ENCODE measurements at places on chromosomes 13 and 19.

DNA sequence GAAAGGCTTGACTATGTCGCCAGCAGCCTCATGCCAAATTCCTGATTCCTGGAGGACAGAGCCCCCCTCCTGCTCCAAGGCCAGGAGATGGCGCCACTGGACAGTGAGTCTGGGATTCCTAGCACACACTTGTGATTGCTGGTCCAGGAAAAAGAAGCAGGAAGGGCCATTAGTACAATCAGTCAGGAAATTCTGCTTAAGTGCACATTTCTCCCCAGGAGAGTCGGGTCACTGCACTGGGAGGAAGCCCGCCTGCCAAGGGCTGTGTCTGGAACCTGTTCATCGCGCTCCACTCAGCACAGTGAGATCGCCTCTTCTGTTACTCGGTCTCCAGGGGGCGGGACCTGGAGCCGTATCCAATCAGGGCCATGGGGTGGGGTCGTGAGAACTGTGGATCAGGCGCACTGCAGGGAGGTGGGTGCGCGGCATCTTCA is 65.1 kb downstream of the ZNF823 start:
- DNase-seq: no peak

DNA sequence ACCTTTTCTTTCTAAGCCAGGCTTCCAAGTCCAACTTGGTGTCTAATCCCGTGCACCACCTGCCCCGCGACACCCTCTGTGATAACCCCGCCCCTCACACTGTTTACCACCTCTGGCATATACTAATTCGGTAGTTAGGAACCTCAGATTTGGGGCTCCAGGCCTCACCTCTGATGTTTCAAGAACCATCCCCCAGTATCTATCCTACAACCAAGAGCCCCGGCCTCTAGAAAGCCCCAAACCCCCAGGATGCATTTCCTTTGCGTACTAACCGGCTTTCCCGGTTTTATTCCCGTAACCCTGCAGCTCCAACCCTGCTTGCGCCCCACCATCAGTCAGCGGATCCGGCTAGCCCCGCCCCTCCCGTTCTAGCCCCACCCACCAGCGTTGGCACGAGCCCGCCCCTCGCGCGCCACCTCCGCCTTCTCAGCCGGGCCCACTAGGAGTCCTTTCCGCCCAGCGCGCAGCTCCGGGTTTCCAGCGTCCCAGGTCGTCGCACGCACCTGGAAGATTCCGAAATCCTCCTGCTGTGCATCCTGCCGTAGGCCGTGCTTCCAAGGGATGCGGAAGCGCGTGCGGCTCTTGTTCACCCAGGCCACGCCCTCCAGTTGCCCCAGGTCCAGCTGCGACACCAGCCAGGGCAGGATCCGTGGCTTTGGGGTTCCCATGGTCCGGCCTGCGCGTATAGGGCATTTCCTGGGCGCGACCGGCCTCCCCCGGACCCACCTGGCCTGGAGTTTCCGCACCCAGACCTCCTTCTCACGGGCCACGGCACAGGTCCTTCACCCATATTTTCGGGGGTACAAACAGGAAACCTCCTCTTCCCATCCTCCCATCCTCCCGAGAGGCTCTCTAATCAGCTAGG is 1.3 kb downstream of the IRF3 start:
- DNase-seq: peak; percentile 47

GRCh38 chr13:43356567-43356966 is 333.2 kb downstream of the DNAJC15 start:
- no peak for DNase-seq

GRCh38 chr13:27924529-27925141 is 4.8 kb downstream of the PDX1 start:
- no peak for DNase-seq

DNA sequence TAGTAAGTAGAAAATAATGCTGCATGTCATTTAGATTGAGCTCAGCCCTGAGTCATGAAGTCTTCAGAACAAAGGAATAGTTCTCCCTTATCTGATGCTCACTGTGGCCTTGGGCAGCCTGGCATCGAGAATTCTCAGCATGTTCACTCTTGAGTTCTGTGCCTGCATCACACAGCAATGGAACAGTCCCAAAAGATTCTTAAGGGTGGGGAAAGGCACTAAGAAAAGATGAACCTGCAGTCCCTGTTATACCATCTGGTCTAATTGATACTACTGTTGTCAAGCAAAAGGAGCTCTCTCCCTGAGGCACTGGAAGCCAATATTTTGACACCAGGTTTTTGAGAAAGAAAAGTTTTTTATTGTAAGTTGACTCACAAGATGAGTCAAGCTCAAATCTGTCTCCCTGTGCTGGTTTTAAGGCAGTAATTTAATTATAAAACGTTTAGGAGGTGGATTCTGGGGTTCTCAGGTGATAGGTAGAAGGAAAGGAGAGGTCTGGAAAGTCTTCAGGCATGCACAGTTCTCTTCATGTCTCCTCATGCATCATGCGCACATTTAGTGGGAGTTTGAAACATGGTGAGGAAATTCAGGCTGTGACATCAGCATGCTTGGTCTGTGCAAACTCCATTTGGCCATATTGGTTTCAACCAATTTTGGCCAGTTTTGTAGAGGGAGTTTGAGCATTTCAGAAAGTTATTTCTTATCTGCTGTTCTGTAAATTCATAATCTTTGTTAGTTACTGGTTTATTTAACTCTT is 38.1 kb upstream of the ZNF766 start:
- no peak for DNase-seq
